ENCODE measurements at places on chromosomes 16 and 17.

GRCh38 chr16:28164140-28164539 is 47.6 kb downstream of the XPO6 start:
- no peak for DNase-seq

DNA sequence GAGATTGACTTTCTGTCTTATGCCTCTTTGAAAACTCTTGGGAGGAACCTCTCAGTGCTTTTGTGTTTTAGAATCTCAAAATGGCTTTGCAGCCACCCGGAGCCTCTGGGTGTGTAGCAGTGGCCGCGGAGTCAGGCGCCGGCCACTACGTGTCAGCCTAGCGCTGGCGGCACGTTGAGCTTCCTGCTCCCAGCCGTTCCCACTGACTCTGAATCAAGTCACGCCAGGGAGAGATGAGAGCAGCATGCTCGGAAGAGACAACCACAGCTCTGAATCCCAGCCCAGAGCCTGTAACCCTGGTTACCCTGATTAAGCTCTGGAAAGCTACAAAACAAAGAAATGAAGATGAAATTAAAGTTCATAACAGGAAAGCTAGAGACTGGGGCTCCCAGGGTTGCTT is 97.4 kb upstream of the CACNG5 start:
- DNase-seq = no peak

DNA sequence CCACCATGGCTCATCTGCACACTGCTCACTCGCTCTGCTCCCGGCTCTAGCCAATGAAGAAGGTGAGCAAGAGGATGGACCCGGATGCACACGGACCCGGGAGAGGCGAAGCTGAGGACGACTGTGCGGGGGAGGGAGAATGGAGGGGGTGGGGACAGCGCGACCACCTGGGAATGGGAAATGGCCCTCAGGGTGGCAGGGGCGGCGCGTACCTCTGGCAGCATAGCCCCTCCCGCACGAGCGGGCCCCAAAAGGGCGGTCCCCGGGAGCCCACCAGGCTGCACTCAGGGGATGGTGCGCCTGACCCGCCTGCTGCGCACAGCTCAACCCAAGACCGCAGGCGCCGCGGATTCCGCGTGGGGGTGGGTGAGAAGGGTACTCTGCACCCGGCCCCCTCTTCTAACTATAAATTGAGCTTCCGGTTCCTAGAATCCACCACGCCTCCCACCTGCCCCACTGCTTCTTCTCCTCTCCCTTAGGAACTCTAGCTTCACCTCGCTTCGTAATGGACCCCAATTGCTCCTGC is 6.1 kb downstream of the MT1H start:
- DNase-seq = peak; percentile 59

DNA sequence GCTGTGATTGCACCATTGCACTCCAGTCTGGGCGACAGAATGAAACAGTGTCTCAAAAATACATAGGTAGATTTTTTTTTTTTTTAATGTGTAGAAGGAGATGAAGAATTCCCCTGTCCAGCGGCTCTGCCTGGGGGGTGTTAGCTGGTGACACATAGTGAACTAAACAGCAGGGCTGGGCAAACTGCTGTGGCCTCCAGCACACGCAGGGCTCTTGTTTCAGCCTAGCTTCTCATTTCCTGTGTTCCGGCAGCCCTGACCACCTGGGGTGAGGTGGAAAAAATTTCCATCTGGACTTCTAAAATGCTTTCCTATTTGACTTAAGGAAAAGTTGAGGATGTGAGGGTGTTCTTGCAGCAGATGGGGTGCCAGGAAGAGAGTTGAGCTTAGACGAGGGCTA is 33.3 kb upstream of the RGS9 start:
- DNase-seq = no peak
